ENCODE measurements at places on chromosomes 16 and 17. TPM values are rescaled to one million over a fixed set of nuclear protein-coding genes. Genes with fewer than 3 reads are reported as not detected.

The DNAH2 gene
- total RNA-seq = not detected

DNA sequence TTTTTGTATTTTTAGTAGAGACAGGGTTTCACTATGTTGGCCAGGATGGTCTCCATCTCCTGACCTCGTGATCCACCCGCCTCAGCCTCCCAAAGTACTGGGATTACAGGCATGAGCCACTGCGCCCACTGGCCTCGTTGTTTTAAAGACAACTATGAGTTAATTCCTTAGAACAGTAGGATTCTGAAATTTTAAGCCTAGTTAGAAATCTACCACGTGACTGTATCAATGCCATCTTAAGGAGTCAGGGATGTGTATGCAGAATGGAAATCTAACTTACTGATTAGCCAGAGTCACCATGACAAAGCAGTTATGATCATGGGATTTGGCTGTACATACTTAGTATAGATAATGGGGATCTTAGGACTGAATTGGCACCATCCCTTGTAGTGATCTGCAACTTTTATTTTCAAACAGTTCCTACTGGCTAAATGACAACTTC, 2.8 kb downstream of the CEP20 start:
- no peak for DNase-seq

The KRT24 gene
- not detected for total RNA-seq

DNA sequence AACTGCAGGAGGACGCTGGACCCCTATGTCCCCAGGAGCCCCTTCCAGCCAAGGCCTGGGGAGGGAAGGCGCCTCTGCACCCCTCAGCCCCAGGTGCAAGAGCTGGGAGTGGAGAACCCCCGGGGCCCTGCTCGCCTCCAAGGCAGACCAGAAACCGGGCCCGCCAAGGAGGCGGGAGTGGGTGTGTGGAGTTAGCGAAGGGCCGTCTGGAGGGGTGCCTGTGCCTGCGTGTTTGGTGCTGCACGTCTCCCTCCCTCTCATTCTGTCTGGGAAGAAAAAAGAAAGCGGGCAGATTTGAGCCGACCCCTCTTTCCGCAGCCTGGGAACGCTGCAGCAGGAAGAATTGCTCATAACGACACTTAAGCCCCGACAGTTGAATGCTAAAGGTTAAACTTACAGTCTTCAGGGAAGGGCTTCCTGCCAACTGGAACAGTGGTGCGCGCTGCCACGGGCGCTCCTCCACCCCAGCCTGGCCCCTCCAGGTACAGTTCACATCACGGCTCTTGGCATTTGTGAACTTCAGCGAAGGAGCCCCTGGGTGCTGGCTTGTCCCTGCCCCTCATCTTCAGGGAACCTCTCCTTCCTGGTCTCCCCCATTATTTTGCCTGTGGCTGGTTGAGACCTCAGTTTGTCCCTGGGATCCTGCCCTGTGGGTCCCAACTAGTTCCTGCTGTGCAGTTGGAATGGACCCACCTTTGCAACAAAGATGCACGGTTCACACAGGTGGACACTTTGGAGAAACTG, 19.2 kb upstream of the ZFHX3 start:
- DNase-seq = no peak

DNA sequence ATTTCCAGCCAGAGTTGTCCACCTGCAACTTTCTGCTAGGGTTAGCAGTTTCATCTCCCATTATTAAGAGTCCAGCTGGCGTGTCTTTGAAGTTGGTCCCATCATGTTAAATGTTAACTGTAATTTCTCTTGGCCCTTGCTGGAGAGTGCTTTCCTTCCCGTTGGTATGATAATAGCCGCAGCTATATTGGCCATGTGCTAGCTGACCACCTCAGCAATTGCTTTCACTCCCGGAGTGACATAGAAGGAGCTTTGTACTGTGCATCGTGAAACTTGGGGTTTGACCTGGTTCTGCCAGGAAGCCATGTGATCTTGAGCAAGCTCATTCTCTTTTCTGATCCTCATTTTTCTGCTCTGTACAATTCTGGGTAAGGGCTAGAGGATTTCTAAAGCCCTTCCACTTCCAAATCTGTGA, 81.0 kb upstream of the TBX2 start:
- no peak for DNase-seq

DNA sequence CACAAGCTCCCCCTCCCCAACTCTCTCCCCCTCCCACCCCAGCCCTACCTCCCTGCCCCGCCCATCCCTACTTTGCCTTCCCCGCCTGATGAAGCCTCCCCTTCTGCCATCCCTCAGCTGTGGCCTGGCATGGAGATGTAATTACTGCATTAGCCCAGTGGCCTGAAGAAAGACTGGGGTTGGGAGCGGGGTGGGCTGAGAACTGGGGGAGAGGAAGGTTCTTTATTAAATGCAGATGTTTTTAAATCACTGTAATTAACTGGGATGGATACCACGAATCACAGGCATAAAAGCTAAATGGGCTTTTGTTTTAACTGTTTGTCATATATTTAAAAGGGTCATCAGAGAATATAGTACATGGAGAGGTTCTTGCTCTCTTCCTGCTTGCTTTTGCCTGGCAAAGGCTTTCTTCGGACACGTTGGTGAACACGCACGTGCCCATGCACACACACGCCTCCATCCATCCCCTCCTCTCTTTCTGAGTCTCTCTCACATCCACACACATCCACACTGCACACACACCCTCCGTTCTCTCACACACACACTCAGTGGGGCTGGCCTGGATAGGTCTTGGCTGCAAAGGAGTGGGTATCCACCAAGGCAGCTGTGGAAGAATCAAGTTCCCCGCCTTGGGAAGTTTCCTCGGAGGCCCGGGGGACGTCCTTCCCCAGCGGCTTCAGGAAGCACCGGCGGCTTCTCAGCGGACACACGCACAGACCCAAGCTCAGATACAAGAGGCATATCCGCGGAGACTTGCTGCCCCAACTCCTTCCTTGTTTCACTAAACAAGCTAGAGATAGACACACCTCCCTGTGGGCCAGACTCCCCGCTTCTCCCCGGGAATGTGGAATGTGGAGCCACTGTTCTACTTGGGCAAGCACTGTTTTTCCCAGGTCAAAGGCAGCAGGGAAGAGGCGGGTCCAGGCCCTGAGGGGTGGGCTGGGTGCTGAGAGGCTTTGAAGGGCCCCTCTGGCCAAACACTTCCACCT, 27.4 kb upstream of the TNRC6C start:
- no peak for DNase-seq

DNA sequence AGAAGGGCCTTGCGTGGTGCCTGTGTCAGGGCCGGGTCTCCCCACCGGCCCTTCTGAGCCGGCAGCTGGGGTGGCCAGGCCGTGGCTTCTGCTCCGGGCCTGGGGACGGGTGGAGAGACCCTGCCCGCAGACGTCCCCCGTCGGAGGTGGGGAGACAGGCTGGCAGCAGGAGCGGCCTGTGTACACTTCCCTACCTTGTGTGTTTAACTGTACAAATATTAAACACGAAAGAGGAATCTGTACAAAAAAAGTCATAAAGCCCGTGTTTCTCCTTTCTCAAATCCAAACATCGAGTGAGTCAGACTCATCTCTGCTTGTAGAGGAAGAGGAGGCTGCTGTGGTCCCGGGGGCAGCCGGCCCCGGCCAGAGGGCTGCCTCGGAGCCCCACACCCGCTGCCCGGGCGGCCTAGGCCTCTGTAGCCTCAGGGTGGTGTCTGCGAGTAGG, 2.0 kb downstream of the CACNA1H start:
- DNase-seq = no peak

All from naive thymus-derived CD4-positive, alpha-beta T cell (primary cell).